SJSA1 (cell line): ENCODE measurements at places on chromosomes 6 and 20.
A peak's percentile ranks its signal among the peaks of the same experiment; 100 is the strongest.

DNA sequence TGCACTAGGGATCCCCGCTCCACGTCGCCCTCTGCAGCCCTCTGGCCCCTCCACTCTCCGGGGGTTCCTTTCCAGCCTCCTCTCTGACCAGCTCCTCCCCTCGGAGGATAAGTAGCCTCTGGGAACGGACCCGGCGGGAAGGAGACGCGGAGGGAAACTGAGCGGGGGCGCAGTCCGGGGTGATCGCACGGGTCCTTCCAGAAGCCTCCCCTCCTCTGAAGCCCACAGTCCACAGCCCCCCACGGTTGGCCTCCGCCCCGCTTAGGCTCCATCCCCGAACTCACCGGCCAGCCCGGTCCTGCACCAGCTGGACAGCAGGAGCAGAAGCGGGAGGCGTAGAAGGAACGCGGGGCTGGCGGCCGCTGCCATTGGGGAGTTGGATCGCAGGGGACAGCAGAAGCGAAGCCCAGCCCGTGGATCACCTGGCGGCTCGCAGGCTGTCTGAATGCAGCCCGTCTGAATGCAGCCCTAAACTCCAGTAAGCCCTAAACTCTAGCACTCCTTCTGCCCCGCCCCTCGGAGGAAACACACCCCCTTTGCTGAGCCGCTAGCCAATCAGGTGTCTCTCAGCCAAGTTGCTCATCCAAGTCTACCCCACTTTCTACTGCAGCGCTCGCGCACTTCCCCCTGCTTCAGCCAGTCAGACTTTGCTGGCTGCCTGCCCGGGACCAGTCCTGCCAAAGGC is at the start of gene RAET1G:
Gene RAET1G, minus strand, starts transcription at position 480 of the 685 bp plus-strand sequence. Its CDS starts 111 bp downstream, at position 369.
- peak; percentile 77 for DNase-seq

DNA sequence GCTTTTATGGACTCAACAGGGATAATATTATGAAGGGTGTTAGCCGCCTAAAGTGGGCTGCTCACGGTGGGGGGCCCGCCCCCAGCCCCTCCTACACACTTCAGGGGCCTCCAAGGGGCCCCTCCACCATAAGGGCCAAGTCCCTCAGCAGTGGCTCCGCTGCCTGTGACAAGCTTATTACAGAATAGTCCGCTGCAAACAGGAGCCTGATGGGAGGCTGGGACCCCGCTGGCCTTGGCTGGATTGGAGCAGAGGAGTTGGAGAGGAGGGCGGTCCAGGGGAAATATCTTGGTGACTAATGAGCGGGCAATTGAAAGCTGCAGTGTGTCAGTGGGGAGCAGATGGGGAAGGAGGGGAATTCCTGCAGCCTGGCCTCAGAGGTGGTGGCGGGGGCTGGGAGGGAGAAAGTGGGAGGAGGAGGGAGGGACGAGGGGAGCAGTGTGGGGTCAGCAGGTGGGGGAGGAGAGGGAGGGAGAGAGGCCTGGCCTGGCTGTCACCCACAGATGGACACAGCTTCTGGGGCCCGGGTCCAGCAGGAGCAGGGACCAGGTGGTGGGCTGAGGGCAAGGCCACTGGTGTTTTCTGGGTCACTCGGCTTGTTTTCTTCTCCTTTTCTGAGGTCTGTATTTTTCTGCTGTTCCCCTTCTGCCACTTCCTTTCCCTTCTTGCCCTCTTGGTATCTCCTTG is 57.6 kb upstream of the FOXP4 start:
- peak; percentile 94 for DNase-seq

GRCh38 chr6:44662461-44663121 is 275.1 kb downstream of the CDC5L start:
- DNase-seq: peak; percentile 97

DNA sequence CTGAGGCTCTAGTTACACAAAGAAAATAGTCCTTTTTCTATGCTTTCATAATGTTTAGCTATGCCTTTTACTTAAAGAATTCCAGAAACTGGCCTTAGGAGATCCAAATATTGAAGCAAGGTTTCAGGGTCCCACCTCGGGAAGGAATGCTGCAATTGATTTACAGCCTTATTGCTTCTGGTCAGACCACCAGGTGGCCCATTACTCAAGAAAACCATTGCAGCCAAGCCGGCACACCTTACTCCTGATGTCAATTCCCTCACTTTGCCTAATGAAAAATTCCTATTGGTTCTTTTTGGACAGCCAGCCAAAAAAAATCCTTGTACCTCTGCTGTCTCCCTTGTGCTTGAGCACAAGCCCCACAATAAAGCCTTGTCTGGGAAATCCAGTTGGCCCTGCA is 173.9 kb downstream of the LMBRD1 start:
- no peak for DNase-seq

GRCh38 chr20:32528171-32528891 is 56.8 kb downstream of the NOL4L start:
- no peak for DNase-seq

- DNase-seq: no peak
These were observed 4.2 kb downstream of the IL17A start for GRCh38 chr6:52190409-52190808.
